Non-pigmented ciliary epithelial cell (primary cell): ENCODE measurements at places on chromosomes 7 and 10.

GRCh38 chr7:102425639-102426267, 7.6 kb upstream of the ORAI2 start:
- DNase-seq: no peak

- DNase-seq: no peak
Observed at GRCh38 chr10:17263580-17263979, 35.5 kb downstream of the VIM start.

- no peak for DNase-seq
Observed at GRCh38 chr10:44948642-44949041, 11.0 kb upstream of the RASSF4 start.

DNA sequence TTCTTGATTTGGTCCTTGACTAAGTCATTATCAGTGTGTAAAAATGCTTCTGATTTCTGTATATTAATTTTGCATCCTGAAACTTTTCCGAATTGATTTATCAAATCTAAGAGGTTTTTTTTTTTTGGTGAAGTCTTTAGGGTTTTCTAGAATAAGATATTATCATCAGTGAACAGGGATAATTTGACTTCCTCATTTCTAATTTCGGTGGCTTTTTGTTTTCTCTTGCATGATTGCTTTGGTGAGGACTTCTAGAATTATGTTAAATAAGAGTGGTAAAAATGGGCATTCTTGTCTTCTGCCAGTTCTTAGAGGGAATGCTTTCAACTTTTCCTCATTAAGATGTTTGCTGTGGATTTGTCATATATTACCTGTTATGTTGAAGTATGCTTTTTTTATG, 170.5 kb downstream of the CCDC7 start:
- no peak for DNase-seq

DNA sequence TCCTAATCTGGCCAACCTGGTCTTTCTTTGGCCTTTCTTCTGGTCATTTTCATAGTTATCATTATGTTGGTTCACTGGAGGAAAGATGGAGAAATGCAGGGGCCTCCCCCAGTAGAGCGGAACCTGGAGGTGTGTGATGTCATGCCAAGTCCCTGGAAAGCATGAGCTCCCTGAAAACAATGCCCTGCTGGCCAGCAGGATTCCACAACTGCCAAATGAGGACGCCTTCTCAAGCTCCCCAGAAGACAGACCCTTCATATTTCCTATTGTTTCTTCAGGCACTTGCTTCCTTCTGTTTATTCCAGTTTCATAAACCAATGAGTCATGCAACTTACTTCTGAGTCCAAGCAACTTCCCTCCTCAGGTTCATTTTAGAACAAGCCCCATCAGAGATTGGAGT, 339.0 kb downstream of the GATA3 start:
- DNase-seq: no peak

GRCh38 chr7:54985426-54986330, 33.1 kb upstream of the EGFR start:
- peak; percentile 61 for DNase-seq

DNA sequence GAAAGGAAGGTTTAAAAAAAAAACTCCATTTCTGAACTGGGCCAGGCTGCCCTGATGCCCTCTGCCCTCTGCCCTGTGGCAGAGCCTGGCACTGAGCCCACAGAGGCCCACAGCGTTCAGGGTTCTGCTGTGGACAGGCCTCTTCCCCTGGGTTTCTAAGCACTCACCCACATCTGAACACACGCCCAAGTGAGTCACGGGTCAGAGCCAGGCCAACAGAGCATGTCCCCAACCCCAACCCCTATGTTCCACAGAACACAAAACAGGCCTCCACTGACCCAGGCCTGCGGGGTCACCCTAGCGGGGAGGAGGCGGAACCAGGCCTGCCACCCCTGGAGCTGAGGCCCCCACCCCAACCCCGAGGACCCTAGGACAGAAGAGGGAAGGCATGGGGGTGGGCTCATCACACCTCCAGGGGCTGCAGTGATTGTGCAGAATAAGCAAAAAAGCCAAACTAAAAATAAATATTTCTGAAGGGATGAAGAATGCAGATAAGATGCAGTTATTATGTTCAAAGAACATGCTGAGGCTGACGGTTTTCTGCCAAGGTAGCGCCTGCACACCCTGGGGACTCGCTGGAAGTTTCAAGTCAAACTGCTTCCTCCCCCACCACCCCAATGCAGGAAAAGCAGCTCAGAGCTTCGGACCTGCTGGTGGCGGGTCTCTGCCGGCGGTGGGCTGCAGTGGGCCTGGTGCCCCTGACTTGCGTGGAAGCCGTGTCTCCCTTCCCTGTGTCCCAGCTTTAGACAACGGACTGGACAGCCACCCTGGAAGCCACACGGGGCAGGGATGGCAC, 5.4 kb downstream of the WDR86 start:
- DNase-seq: no peak

GRCh38 chr10:130631142-130632096, 495.2 kb downstream of the GLRX3 start:
- DNase-seq: no peak

- no peak for DNase-seq
Observed at GRCh38 chr10:108586424-108586823, 1336.9 kb downstream of the XPNPEP1 start.

DNA sequence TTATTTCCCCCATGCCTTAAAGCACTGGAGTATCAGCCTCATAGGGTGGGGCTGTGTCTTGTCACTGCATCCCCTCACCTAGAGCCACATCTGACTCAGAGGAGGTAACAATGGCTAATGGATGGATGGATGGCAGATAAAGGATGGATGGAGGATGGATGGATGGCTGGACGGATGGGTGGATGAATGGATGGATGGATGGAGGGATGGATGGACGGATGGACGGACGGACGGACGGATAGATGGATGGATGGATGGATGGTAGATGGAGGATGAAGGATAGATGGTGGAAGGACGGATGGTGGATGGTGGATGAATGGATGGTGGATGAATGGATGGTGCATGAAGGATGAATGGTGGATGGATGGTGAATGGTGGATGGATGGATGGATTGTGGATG, 77.2 kb downstream of the PDGFA start:
- no peak for DNase-seq

DNA sequence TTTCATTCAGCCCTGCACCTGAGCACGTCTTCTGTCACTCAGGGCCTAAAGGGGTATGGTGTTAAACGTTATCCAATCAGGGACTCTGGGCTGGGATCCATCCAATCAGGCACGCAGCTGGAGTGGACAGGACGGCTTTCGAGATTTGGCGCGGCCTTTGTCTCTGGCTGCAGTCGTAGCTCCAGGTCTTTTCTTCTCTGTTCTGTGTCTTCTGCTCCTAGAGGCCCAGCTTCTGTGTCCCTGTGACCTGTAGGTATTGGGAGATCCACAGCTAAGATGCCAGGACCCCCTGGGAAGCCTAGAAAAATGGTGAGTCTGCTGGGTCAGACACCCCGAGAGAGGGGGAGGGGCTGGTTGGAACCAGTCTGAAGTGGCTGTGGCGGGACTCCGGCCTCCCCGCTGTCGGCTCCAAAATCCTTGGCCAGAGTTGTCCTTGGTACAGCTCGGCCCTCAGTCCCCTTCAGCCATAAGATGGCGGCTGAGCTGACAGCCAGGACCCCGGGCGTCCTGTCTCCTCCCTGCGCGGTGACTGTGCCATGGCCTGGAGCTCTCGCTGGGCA, 11.7 kb upstream of the ZNF680 start:
- DNase-seq: no peak

DNA sequence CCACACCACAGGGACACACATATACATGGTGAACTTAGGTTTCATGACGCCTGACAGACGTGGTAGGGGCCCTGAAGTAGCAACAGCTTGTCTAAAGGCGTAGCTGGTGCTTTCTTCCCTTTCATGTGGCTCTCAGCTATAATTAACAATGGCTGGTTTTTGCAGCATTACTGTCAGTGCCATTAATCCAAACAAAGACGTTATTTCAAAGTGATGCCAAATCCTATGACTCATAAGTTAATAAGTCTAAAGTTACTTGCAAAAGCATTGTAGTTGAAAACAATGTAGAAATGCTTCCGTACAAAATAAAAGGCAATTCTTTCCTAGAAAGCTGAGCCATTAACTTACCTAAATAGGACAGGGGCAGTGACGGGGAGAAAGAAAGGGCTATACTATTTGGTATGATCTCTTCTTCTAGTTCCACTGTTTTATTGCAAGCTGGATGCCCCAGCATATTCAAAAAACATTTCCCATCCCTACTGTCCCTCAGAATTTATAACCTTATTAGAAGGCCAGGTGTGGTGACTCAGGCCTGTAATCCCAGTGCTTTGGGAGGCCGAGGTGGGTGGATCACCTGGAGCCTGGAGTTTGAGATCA, 105.4 kb downstream of the ODAD2 start:
- no peak for DNase-seq

DNA sequence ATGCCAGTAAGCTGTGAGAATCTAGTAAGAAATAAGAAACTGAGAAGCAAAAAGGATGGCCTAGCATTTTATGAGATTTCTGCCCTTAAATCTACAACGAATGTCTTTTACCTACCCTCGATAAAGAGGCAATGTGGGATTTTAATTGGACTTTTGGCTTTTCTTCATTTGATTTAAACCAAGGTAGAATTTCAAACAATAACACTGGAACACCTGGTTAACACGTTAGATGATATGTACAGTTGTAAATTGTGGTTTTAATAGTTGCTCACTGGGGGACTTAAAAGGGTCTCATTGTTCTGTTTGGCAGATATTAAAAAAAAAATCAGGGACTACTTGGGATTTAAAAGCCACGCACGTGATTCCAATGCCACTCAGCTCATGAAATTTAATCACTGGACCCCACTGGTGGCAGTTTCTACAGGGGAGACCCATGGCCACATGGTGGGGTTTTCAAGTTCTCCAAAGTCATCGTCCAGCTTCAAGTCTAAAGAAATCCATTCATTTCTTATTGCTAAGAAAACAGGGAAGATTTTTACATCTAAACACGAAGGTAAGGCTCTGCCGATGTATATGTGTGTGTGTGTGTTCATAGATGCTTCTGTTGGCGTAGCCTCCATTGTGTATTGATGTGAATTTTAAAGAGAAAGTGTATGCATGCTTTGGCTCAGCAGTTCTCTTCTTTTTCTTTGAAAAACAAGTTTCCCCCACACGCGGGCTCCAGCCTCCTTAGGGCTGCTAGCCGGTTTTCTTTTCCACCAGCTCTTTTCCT, 588.6 kb upstream of the MKI67 start:
- no peak for DNase-seq

DNA sequence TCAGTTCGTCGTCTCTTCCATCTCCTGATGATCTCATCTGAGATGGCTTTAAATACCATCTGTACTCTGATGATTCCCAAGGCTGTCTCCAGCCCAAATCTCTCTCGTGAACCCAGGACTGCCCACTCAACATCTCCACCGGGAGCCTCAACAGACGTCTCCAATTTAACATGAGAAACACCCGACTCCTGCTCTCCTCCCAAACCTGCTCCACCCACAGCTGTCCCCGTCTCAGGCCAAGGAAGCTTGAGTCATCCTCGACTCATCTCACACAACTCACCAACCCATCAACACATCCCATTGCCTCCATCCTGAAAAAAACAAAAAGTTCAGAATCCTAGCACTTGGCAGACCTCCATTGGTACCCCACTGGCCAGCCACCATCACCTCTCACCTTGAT, 29.7 kb upstream of the CALN1 start:
- no peak for DNase-seq

DNA sequence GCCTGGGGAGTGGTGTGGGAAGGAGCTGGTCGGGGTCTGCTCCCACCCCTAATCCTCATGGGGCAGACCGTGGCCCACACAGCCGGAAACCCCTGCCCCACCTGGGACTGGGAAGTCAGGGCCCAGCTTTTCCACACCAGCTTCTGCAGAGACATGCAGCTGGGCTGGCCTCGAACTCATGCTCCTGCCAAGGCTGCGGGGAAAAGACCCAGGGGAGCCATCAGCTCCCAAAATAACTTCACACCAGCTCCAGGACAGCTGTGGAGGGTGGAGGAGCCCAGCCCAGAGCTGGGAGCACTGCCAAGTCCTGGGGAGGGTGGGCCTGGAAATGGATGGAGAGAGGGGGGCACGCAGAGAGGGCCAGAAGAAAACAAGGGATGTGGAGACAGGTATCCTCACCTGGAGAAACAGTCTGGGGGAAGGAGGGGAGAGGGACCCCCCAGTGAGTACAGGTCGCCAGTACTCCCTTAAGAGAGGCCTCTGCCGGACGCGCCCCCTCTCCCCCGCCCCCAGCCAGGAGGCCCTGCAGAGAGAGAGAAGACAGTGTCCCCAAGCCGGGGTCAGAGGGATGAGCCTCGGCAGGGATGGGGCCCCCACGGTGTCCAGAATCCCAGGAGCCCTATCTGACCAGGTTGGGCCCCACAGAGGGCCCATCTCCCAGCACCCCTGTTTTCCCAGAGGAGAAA, 11.5 kb upstream of the GRIFIN start:
- no peak for DNase-seq

DNA sequence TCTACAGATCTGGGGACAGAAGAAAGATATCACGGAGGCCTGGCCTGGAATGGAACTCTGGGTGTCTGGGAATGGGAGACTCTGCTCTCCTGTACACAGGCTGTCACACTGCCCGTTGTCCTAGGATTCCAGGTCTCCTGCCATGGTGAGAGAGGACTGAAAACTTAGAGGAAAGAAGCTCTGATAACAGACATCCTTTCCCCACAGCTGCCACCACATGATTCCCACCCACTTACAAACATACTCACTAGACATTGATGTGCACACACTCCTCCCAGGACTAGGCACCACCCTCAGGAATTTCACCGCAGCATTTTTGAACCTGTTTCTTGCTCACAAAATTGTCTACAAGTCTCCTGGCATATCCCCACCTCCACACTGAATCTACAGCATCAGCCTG, 5.7 kb downstream of the ZNF92 start:
- DNase-seq: peak; percentile 37

- DNase-seq: no peak
Observed at GRCh38 chr7:27242555-27243339, at the start of gene EVX1. Gene EVX1 (plus strand): TSS chr7:27242802. CDS start chr7:27243031, 229 bp downstream.

- no peak for DNase-seq
Observed at GRCh38 chr10:12191715-12192114, 4.0 kb downstream of the NUDT5 start.

DNA sequence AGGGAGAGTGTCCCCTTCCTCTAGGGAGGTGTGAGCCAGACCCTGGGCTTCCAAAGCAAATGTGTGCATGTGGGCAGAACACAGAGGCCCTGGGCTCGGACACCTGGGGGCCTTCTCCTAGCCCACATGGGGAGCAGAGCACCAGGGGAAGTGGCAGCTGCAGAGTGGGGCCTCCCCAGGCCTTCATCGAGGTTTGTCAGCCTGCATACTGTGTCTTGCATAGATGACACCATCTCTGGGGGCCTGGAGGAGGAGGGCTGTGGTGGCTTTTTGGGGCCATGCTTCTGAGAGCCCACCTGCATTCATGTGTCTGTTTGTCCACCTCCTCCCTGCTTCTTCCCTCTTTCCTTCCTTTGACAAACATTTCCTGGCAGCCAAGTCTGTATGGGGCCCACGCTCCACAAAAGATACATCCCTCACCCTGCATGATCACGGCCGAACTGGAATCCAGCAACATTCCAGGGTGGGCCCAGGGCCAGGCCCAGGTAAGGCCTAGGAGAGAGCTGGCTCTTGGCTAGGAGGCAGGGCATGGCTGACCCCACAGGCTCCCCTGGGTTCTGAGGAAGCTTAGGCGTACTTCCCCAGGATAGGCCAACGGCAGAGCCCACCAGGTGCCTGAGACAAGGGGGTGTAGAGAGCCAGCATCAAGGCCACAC, 79.2 kb downstream of the ZMIZ1 start:
- DNase-seq: no peak
